ENCODE measurements at places on chromosomes 2 and 18. TPM values are rescaled to one million over a fixed set of nuclear protein-coding genes. Genes with fewer than 3 reads are reported as not detected.

- H3K27ac ChIP-seq: no peak overlapping the region
- H3K4me3 ChIP-seq: no peak overlapping the region
- peaks cover 52% of the 10 kb centered on the region for H3K36me3 ChIP-seq
- DNase-seq: no peak
- H3K27me3 ChIP-seq: no peaks in the 10 kb centered on the region
Measured at GRCh38 chr2:63981702-63982103, 37.5 kb downstream of the VPS54 start.

- no peaks in the 10 kb centered on the region for H3K36me3 ChIP-seq
- H3K4me1 ChIP-seq: no peaks in the 10 kb centered on the region
- H3K27me3 ChIP-seq: no peaks in the 10 kb centered on the region
- DNase-seq: no peak
- H3K27ac ChIP-seq: no peak overlapping the region
Measured at GRCh38 chr18:13232971-13233786, 14.6 kb downstream of the LDLRAD4 start.

DNA sequence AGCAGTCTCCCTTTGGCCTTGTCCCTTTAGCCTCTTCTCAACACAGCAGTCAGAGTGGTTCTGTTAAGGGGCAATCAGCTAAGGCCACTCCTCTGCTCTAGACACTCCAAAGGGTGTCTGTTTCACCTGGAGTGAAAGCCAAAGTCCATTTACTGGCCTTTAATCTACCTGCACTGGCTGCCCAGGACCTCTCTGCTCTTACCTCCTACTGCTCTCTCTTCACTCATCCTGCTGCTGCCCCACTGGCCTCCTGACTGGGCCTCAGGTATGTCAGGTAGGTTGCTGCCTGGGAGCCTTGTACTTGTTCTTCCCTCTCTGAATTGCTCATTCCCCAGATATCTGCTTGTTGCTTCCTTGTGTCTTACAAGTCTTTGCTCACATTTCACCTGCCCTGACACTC, 68.2 kb downstream of the PIKFYVE start:
- H3K4me1 ChIP-seq: no peaks in the 10 kb centered on the region
- H3K27ac ChIP-seq: no peak overlapping the region
- H3K4me3 ChIP-seq: no peak overlapping the region
- no peak for DNase-seq
- H3K27me3 ChIP-seq: no peaks in the 10 kb centered on the region
- H3K36me3 ChIP-seq: peaks cover 100% of the 10 kb centered on the region

- H3K27ac ChIP-seq: no peak overlapping the region
- DNase-seq: no peak
- H3K4me1 ChIP-seq: peaks cover 7% of the 10 kb centered on the region
- H3K27me3 ChIP-seq: no peaks in the 10 kb centered on the region
- H3K36me3 ChIP-seq: no peaks in the 10 kb centered on the region
Measured at GRCh38 chr2:37985333-37985732, 60.2 kb downstream of the RMDN2 start.

- no peak overlapping the region for H3K27ac ChIP-seq
- no peak for DNase-seq
- H3K36me3 ChIP-seq: no peaks in the 10 kb centered on the region
- H3K27me3 ChIP-seq: no peaks in the 10 kb centered on the region
Measured at GRCh38 chr18:64749884-64750283, 601.0 kb upstream of the LINC00305 start.

- H3K27me3 ChIP-seq: no peaks in the 10 kb centered on the region
- H3K4me1 ChIP-seq: peaks cover 14% of the 10 kb centered on the region
- no peak overlapping the region for H3K4me3 ChIP-seq
- H3K27ac ChIP-seq: no peak overlapping the region
Measured at GRCh38 chr2:200677171-200677570, 91.4 kb downstream of the AOX1 start.

- no peak for DNase-seq
- peaks cover 100% of the 10 kb centered on the region for H3K36me3 ChIP-seq
- H3K4me1 ChIP-seq: peaks cover 10% of the 10 kb centered on the region
- H3K27me3 ChIP-seq: no peaks in the 10 kb centered on the region
- H3K27ac ChIP-seq: no peak overlapping the region
Measured at GRCh38 chr2:96296925-96297324, 8.4 kb downstream of the SNRNP200 start.

GRCh38 chr2:66066032-66066431, 368.9 kb upstream of the MEIS1 start:
- no peak overlapping the region for H3K27ac ChIP-seq
- H3K4me3 ChIP-seq: no peak overlapping the region
- no peak for DNase-seq
- peaks cover 7% of the 10 kb centered on the region for H3K4me1 ChIP-seq
- H3K27me3 ChIP-seq: no peaks in the 10 kb centered on the region

DNA sequence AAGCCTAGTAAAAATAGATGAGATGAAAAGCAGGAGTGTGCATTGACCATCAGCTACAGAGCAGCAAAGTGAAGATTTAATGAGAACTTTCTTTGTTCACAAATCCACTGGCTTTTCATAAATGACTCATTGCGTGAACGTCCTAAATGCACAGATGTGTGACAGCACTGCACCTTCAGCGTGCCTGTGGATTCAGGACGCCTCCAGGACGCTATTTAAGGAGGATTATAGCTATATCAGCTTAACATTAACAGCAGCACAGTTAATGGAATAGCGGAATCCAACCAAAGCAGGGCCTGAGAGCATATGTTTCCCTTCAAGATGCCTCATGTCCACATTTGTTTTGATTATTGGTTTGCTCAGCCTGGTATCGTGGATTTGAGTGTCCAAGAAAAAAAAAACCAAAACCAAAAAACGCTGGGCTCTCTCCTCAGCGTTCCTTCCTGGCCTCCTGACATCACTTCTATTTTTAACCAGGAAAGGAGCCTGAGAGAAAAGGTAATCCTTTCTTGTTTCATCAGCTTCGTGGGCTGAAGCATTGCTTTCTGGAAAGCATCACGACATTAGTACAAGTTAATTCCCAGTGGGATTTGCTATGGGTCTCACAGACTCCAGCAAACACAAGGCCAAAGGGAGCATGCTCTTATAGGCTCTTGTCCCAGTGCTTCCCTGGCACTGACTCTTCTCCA, 447.0 kb upstream of the SMIM21 start:
- DNase-seq: peak; percentile 58
- peak overlapping the region; percentile 77 for H3K27ac ChIP-seq
- no peaks in the 10 kb centered on the region for H3K4me1 ChIP-seq
- no peaks in the 10 kb centered on the region for H3K36me3 ChIP-seq
- no peak overlapping the region for H3K4me3 ChIP-seq

GRCh38 chr2:172462849-172463381, 35.5 kb downstream of the ITGA6 start:
- no peaks in the 10 kb centered on the region for H3K27me3 ChIP-seq
- no peak for DNase-seq
- H3K4me1 ChIP-seq: peaks cover 61% of the 10 kb centered on the region
- peaks cover 7% of the 10 kb centered on the region for H3K36me3 ChIP-seq
- H3K4me3 ChIP-seq: peak overlapping the region; percentile 23

- H3K4me1 ChIP-seq: no peaks in the 10 kb centered on the region
- no peaks in the 10 kb centered on the region for H3K36me3 ChIP-seq
- DNase-seq: peak; percentile 24
- no peak within 1 kb of the TSS for H3K27ac ChIP-seq
- no peaks in the 10 kb centered on the region for H3K27me3 ChIP-seq
- no peak within 1 kb of the TSS for H3K4me3 ChIP-seq
Measured at GRCh38 chr2:230924470-230925341, at the start of gene GPR55. GPR55 (minus strand) TSS chr2:230925242; CDS start chr2:230910962, 14,280 bp downstream.

DNA sequence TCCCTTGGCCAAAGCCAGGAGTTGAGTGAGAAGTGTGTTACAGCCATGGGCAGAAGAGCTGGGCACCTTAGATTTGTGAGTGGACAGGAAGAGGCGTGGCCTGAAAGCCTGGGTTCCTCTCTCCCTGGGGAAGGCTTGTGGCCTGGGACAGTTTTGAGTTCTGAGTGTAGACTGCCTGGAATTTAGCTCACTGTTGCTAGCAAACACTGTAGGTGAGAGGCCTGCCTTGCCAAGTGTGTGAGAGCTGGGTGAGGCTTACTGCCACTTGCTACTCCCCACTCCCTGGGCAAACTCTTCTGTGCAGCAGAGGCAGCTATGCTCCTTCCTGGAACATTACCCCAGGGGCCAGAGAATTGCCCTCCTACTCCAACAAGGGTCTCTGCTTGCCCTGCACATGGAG, 150.0 kb upstream of the GALNT5 start:
- H3K36me3 ChIP-seq: no peaks in the 10 kb centered on the region
- peak; percentile 10 for DNase-seq
- H3K4me1 ChIP-seq: no peaks in the 10 kb centered on the region
- no peak overlapping the region for H3K27ac ChIP-seq
- H3K4me3 ChIP-seq: no peak overlapping the region

- no peak overlapping the region for H3K27ac ChIP-seq
- no peaks in the 10 kb centered on the region for H3K36me3 ChIP-seq
- no peak for DNase-seq
- H3K27me3 ChIP-seq: no peaks in the 10 kb centered on the region
- no peaks in the 10 kb centered on the region for H3K4me1 ChIP-seq
Measured at GRCh38 chr18:54503131-54503894, 87.7 kb upstream of the DYNAP start.

GRCh38 chr2:60466161-60466702, 87.2 kb downstream of the BCL11A start:
- H3K27ac ChIP-seq: no peak overlapping the region
- no peaks in the 10 kb centered on the region for H3K4me1 ChIP-seq
- H3K36me3 ChIP-seq: no peaks in the 10 kb centered on the region

GRCh38 chr2:128360711-128361110, 42.0 kb upstream of the HS6ST1 start:
- DNase-seq: no peak
- H3K27me3 ChIP-seq: no peaks in the 10 kb centered on the region
- H3K4me1 ChIP-seq: peaks cover 14% of the 10 kb centered on the region
- H3K4me3 ChIP-seq: no peak overlapping the region
- H3K27ac ChIP-seq: no peak overlapping the region

DNA sequence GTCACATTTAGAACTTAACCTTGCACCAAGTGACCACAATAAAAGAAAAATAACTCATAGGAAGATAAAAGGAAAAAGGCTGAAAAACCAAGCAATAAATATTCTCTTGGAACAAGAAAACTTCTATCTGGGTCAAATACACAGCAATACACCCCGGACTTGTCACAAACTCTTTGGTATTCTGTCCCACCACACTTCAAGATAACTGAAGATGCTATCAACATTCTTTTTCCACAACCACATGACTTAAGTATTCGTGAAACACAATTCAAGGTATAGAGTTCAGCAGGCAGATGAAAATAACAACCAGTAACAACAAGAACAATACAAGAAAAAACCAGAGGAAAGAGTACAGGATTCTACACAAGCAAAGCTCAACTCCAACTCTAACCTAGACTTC, 18.0 kb downstream of the MBD2 start:
- H3K4me3 ChIP-seq: no peak overlapping the region
- H3K36me3 ChIP-seq: peaks cover 11% of the 10 kb centered on the region
- peaks cover 23% of the 10 kb centered on the region for H3K4me1 ChIP-seq
- no peak overlapping the region for H3K27ac ChIP-seq

GRCh38 chr2:67848551-67849285, 214.1 kb downstream of the C1D start:
- no peak overlapping the region for H3K27ac ChIP-seq
- peaks cover 14% of the 10 kb centered on the region for H3K4me1 ChIP-seq
- H3K4me3 ChIP-seq: no peak overlapping the region
- no peaks in the 10 kb centered on the region for H3K36me3 ChIP-seq

- DNase-seq: no peak
- H3K27me3 ChIP-seq: peaks cover 4% of the 10 kb centered on the region
- H3K27ac ChIP-seq: no peak overlapping the region
- H3K4me3 ChIP-seq: no peak overlapping the region
- no peaks in the 10 kb centered on the region for H3K36me3 ChIP-seq
Measured at GRCh38 chr2:240797500-240797895, 22.5 kb downstream of the KIF1A start.

Gene MYL1
- not detected for total RNA-seq

Gene C2orf72
- not detected for total RNA-seq

Gene TUBA3E
- total RNA-seq: not detected

Gene FIGN
- total RNA-seq: 6.6 TPM

Gene TXNDC2
- not detected for total RNA-seq

Measured in stomach (tissue), 19 donors.